NCI-H1048 (cell line): ENCODE measurements at places on chromosomes 16 and 17.

GRCh38 chr16:78976212-78976611 lies 624.3 kb downstream of the MAF start:
- no peak for DNase-seq

DNA sequence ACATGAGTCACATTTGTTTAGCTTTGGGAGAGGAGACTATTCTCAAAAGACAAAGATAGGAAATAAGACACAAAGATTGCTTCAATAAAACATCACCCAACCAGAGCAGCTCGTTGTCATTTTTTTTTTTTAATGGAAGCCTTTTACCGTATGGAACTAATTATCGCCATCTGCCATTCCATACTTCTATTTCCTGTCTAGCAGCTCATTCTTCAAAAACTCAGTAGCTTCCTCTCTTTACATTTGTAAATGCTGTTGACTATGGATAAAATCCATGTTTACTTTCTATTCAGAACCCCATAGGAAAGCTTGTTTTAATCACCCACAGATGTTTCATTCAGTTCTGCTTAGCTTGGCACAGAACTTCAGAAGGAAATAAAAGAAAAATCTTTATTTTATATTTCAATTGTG lies 110.0 kb upstream of the PSMD7 start:
- DNase-seq = no peak

GRCh38 chr16:3595521-3596021 lies 15.8 kb downstream of the SLX4 start:
- DNase-seq = no peak

DNA sequence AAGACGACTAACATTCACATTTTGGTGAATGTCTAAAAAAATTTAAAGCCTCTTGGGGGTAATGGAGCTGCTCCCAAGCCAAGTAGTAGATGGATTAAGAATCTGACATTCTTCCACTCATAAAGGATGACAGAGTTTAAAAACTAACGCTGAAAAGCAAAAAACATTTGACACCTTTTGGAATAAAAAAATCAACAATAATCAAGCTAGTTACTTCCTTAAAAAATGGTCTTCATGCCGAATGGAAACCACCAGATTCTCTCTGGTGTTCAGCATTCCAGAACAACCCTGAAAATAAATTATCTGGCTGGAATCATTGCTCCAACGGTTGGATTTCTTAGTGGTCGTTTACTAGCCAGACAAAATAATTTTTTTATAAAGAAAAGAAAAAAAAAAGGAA lies 18.0 kb downstream of the HLF start:
- no peak for DNase-seq

GRCh38 chr17:15095935-15096334 lies 169.2 kb downstream of the PMP22 start:
- no peak for DNase-seq

DNA sequence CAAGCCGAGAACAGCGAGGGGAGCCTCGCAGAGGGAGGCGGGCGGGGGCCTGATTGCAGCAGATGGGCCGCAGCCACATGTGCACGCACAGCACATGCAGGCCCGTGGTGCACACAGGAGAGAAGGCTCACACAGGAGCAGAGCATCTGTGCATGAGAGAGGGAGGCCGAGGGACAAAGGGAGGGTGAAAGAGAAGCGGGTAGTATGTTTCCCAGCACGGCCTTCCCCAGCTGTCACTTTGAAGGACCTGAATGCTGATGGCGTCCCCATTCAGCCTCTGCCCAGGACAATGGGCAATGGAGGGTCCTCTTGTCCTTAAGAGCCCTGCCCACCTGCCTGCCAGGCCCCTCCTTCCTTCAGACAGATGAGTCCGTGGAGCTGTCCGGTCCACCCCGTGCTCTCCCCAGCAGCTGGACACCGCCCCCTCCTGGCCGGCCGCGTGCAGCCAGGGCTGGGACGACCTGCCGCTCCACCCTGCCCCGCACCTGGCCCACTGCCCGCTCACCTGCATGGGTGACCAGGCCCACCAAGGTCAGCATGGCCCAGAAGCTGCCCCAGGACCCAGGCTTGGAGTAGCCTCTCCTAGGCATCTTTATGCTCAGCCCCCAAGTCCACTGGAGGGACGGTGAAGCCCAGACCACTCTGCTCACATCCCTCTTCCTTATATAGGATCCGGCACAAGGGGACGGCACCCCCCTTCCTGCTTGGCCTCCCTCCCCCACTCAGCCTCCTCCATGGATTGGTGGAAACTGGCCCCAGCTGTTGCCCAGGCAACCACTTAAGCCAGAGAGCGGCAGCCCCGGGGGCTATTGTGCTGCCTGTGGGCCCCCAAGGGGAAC lies at the start of gene BTBD17:
Gene BTBD17 (minus strand): TSS at position 639 of the 839 bp plus-strand sequence. CDS start 49 bp downstream, at position 590.
- no peak for DNase-seq

GRCh38 chr17:27915709-27916108 lies 22.5 kb upstream of the LYRM9 start:
- DNase-seq = no peak

DNA sequence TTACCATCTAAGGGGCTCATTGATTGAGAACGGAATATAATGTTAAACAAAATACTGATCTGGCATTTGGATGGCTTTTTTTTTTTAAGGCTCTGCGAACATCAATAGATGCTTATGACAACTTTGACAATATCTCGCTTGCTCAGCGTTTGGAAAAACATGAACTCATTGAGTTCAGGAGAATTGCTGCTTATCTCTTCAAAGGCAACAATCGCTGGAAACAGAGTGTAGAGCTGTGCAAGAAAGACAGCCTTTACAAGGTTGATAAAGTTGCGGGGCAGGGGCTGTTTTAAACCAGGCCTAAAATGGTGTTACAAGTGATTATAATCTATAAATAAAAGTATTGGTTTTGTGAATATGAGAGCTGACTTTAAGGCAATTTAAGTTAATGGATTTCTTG lies 22.3 kb downstream of the PTRH2 start:
- no peak for DNase-seq

GRCh38 chr17:17812211-17813054 lies 24.4 kb downstream of the SREBF1 start:
- DNase-seq = no peak

- no peak for DNase-seq
Measured at GRCh38 chr16:53882310-53882709, 178.4 kb downstream of the FTO start.

GRCh38 chr17:22266231-22266630 lies 573.9 kb downstream of the KCNJ18 start:
- DNase-seq = no peak

GRCh38 chr17:61478790-61479492 lies 26.7 kb downstream of the TBX4 start:
- DNase-seq = no peak

GRCh38 chr16:17241264-17241835 lies 229.4 kb downstream of the XYLT1 start:
- DNase-seq = no peak

- no peak for DNase-seq
Measured at GRCh38 chr17:19254651-19255050, 17.5 kb downstream of the EPN2 start.

DNA sequence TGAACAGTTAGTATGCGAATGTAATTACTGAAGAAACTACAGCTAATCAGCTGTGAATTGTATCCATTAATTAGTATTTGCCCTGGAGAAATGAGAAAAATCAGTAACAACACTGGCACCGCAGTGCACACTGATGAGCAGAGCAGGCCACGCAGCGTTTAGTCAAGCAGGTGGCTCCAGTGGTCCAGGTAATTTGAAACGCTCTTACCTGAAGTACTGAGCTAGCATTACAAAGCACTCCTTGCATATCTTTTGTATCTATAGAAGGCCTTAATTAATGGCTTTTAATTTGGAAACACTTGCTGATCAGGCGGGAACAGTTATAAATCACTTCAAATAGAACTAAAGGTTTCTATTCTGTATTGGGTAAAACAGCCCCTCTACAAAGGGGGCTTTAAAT lies 76.4 kb downstream of the TOX3 start:
- no peak for DNase-seq

DNA sequence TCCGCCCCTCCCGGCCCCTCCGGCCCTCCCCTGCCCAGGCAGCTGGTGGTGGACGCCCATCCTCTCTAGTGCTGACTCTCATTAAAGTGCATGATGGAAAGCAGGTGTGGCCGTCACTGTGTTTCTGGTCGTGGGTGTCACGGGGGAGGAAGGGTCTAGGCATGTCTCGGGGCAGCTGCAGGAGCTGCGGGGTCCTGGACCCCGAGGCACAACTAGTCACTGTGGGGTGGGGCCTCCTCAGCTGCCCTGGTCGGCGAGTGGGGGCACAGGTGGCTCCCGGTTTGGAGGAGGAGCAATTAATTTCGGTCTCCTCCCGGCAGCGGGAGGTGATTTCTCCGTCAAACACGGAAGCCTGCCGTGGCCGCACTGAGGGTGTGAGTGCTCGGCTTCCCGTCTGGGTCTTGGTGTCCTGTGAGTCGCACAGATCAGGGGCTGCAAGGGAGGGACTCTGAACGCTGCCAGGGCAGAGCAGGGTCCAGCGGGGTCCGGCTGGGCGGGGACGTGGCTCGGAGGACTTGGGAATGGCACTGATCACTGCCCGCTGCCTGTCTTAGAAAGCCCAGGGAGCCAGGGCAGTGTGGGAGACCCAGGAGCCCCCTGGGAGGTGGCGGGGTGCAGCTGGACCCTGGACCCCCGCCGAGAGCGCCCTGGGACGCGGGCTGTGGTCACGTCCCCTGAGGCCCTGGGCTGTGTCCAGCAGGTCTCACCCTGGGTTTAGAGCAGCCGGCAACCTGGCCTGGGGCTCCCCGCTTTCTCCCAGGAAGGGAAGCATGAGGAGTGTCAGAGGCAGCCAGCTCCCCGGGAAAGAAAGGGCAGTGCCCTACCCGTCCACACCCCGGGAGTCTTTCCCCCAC lies 3.3 kb downstream of the TPSD1 start:
- DNase-seq = no peak

- no peak for DNase-seq
Measured at GRCh38 chr17:20927308-20927977, 115.4 kb downstream of the USP22 start.

GRCh38 chr16:50425648-50426047 lies 56.9 kb upstream of the BRD7 start:
- no peak for DNase-seq

DNA sequence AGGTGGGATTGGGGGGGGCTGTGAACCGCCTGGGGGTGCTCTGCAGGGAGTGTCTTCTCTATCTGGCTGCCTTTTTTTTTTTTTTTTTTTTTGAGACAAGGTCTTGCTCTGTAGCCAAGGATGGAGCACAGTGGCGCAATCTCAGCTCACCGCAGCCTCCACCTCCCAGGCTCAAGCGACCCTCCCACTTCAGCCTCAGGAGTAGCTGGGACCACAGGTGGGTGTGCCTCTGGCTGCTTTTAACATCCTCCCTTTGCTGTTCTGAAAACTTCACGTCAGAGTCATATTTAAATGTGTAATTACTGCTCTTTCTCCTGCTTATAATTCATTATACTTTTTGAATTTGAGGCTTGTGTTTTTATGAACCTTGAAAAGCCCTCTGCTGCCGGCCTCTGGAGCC lies 78.4 kb downstream of the ZNF778 start:
- no peak for DNase-seq

- no peak for DNase-seq
Measured at GRCh38 chr16:53962041-53962440, 258.1 kb downstream of the FTO start.

- no peak for DNase-seq
Measured at GRCh38 chr17:61363601-61364462, 35.8 kb upstream of the TBX2 start.

DNA sequence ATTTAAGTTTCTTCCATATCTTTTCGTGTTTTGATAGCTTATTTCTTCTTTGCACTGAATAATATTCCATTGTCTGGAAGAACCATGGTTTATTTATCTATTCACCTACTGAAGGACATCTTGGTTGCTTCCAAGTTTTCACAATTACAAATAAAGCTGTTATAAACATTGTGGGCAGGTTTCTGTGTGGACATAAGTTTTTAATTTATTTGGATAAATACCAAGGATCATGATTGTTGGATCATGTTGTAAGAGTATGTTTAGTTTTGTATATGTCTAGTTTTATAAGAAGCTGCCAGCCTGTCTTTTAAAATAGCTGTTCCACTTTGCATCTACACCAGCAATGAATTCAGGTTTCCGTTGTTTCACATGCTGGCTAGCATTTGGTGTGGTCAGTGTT lies 339.4 kb downstream of the CDH11 start:
- no peak for DNase-seq

DNA sequence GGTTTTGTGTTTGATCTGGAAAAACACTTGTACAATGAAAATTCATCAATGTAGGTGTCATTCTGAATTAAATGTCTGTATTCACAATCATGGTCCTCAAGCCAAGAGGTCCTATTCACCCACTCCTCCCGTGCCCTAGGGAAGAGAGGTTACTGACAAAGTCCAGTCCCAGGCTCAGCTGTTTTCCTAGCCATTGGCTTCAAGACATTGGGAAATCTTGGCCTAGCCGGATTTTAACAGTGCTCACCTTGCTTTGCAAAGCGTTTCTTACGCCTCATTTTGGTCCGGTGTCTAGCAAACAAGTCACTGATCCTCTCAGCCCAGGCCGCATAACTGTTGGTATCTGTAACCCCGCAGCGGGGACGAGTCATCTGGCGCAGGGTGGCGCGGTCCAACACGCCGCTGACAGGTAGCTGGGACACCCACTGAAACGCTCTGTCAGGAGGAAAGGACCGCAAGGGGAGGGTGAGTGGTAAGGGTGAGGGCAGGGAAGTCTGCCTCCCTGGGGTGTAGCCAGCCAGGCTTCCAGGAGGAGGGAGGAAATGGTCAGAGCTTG lies 16.7 kb downstream of the MMP28 start:
- no peak for DNase-seq

- DNase-seq = no peak
Measured at GRCh38 chr16:50709980-50710379, 16.6 kb downstream of the NOD2 start.

DNA sequence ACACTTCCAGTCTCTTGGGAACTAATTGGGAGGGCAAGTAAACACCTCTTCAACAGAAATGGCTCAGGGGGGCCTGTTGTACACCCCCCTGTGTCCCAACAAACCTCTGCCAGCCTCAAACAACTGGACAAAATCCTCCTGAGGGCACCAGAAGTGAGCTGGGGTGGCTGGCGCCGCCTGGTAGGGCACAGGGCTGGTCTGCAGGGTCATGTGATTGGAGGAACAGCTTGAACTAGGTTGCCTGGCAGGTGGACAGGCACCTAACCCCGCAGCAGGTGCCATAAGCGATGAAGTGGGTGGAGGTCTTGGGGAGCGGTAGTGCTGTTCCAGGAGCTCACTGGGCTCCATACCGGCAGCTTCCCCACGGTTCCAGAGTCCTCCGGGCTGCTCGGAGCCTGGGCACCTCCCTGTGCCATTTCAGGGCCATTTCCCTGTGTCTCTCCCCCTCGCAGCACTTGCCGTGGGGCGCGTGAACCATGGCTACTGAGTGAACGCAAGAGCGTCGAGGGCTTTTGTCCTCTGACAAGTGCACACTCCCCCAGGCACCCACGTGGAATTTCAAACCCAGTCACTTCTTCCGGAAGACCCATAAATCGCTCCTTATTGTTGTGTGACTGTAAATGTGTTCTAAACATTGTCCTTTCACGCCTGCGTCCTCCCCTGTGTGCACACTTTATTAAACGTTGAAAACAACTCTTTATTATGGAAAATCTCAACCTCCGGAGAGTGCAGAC lies 101.5 kb downstream of the SEC14L1 start:
- no peak for DNase-seq

GRCh38 chr17:80619535-80620235 lies 75.0 kb downstream of the RPTOR start:
- DNase-seq = no peak

- no peak for DNase-seq
Measured at GRCh38 chr16:10610499-10611184, 30.2 kb upstream of the EMP2 start.

GRCh38 chr16:10370096-10370726 lies 15.7 kb upstream of the ATF7IP2 start:
- no peak for DNase-seq

GRCh38 chr17:16214190-16215001 lies 938 bp downstream of the NCOR1 start:
- no peak for DNase-seq

- DNase-seq = no peak
Measured at GRCh38 chr17:59337741-59338299, 6.4 kb downstream of the YPEL2 start.
